A172 (cell line): ENCODE measurements at places on chromosomes 3 and 15. TPM values are rescaled to one million over a fixed set of nuclear protein-coding genes. Genes with fewer than 3 reads are reported as not detected.

PLSCR4 gene
- 10.5 and 13.7 TPM in 2 replicates for total RNA-seq

STAB1 gene
- total RNA-seq = 0.12 TPM in 1 of 2 replicates, not detected in the other

ITIH3 gene
- total RNA-seq = 2.2 and 3.1 TPM in 2 replicates

GLDN gene
- 0.57 TPM in 1 of 2 replicates, not detected in the other for total RNA-seq
